ENCODE measurements at places on chromosomes 3 and 15.
A peak's percentile ranks its signal among the peaks of the same experiment; 100 is the strongest.

DNA sequence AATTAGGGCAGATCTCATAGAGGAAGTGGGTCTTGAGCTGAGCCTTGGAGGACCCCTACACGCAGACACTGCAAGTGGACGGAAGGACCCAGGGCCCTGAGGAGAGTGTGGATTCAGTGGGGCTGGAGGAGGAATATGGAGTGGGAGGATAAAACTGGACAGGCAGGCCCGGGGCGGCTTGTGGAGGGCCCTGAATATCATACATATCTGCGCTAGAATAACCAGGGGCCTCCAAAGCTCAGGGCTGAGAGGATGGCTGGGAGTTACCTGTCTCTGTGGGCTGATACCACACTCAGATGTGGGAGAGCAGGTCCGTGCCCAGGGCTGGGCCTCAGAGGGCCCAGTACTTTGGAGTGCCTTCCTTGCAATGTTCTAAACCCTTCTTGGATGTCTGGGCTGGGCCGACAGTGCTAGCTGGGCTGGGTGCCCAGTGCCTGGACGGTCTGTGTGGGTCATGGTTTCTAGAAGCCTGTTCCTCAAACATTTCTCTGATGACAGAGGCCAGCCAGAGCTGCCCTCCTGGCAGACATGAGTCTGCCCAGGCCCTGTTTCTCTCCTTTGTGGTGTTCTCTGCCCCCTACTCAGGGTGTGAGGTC is 29.6 kb downstream of the CHRD start:
- no peak for DNase-seq

DNA sequence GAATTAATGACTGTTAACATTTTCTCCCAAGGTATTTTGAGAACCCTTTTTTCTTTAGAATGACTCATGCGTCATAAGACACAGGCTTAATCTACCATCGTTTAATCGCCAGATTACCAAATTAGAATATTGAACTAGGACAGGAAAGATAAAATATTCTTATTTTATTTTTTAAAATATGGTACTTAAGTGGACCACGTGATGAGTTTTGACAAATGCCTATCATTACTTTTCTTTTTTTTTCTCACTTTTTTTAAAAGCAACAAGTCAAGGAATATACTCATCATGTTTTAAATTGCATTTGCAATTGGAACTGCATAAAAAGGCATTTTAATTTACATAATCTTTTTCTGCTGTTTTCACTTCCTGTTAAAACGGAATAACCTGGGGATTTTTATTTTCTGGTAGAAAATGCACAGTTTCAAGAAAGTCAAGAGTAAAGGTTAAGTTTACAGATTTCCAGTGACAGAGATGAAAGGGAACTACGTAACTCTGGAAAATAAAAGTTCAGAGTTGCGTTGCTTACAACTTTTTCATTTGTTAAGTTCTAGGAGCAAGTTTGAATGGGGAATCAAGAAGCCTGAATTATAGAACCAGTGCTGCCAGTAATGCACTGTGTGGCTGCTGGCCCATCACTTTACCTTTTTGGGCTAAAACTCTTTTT is 23.6 kb downstream of the SIAH2 start:
- no peak for DNase-seq

GRCh38 chr15:80081390-80081789 is 21.9 kb downstream of the ZFAND6 start:
- no peak for DNase-seq

GRCh38 chr3:154132777-154133375 is 11.7 kb downstream of the ARHGEF26 start:
- no peak for DNase-seq

- no peak for DNase-seq
These were observed 5.1 kb upstream of the SLC27A2 start for GRCh38 chr15:50176869-50177268.

DNA sequence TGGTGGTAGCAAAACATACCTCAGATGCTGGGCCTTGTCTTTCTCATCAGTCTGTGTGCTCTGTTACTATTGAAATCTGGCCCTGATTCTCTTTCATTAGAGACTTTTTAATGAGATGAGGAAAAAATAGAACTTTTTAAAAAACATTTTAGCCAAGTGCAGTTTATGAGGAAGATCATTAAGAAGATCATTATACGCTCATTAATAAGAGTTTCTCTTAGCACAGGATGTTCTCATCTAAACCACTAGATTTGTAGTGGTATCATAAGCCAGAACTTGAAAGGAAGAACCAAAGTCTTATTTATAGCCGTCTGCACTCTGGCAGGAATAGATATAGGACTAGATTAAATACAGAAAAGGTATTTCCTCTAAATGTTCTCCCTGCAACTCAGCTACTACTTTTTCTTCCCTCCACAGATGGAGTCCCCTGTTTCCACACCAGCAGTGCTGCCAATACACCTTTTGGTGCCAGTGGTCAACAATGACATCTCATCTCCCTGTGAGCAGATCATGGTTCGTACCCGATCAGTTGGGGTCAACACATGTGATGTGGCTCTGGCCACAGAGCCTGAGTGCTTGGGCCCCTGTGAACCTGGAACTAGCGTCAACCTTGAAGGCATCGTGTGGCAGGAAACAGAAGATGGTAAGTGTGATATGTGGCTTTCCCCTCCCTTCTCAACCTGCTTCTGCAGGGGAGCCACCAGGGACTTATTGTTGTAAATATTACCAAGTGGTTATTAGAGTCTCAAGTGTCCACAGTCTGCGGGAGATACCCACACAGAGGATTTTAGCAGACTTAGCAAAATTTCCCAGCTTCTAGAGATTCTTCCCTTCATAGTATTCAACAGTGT is 152.8 kb downstream of the RBPMS2 start:
- peak; percentile 25 for DNase-seq

DNA sequence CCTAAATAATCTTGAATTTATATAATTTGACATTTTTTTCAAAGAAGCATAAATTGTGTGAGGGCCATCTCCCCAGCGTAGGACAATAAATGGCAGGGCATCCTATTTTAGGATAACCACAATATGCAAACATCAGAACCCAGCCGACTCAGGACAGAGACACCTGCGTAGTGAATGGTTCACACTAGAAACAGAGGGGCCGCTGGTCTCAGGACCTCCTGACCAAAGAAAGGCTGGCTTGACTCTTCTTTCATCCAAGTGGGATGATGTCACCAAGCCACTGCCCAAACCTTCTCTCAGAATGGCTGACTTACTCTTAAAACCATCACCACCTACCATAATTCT is 162.1 kb downstream of the FOXP1 start:
- DNase-seq, result no peak

DNA sequence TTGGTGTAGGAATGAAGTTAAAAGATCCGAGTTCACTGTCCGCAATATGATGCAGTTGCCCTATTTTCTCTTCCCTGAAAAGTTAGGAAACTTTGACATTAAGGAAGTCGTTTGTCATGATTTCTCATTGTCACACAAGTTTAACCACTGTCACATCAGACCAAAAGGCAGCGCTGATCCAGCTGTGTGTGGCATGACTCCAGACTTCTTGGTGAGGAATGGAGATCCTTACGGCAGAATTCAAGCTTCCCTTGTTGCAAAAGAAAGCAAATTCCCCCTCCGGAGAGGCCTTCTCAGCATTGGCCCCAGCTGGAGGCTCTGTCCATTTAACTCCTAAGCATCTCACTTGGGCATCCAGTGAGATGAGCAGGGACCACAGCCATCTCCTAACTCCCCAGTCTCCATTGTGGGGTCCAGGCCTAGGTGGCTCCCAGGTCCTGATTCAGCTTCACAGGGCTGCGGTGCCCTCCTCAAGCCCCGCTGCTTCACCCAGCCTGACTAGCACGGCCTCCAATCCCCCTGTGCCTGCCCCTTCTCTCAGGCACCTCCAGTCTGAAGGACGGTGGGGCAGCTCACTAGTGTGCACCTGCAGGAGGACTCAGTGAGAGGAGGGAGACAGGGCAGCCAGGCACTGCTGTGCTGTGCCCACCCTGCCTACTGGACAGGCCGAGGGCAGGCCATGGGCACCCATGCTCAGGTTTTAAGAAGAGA is 159.5 kb downstream of the CHSY1 start:
- DNase-seq, result no peak

- DNase-seq, result no peak
These were observed 92.6 kb upstream of the ARRDC4 start for GRCh38 chr15:97867870-97868269.

- no peak for DNase-seq
These were observed 29.8 kb downstream of the IRAK2 start for GRCh38 chr3:10194328-10195071.

DNA sequence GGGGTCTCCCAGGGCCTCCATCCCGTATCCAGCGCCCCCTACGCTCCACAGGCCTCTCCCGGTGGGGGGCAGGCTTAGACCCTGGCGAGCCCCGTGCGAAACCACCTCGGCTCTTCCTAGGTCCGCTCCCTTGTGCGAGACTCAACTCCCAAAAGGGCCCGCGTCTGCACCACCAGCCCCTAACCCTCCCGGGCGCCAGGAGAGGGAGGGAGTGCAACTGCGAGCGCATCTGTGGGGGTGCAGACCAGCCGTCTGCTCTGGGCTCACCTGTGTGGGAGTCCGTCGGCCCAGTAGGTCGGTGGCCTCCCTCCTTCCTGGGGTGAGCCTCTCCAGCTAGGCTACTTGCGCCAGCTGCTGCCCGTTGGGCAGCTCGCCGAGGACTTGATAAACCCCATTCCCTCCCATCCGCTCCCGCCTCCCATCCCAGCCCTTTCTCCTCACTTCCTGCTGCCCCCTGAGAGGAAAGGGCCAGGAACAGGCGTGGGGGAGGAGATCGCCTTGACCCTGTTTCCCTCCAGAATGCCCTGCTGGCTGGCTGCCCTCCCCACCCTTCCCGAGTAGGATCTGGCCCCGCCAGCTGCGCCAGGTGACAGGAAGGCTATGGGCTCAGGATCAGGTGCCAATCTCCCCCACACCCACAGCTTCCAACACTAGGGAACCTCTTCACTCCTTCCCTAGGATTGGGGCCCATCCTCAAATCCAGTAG is at the start of gene HYAL2:
Gene HYAL2, minus strand, starts transcription at position 360 of the 706 bp plus-strand sequence. CDS start 2,256 bp downstream, outside the sequence.
- no peak for DNase-seq

GRCh38 chr15:29226436-29227208 is 43.0 kb downstream of the NSMCE3 start:
- no peak for DNase-seq

- no peak for DNase-seq
These were observed 70.0 kb downstream of the PGPEP1L start for GRCh38 chr15:98937413-98938104.

GRCh38 chr15:49436751-49437150 is 13.7 kb downstream of the FGF7 start:
- DNase-seq, result no peak

DNA sequence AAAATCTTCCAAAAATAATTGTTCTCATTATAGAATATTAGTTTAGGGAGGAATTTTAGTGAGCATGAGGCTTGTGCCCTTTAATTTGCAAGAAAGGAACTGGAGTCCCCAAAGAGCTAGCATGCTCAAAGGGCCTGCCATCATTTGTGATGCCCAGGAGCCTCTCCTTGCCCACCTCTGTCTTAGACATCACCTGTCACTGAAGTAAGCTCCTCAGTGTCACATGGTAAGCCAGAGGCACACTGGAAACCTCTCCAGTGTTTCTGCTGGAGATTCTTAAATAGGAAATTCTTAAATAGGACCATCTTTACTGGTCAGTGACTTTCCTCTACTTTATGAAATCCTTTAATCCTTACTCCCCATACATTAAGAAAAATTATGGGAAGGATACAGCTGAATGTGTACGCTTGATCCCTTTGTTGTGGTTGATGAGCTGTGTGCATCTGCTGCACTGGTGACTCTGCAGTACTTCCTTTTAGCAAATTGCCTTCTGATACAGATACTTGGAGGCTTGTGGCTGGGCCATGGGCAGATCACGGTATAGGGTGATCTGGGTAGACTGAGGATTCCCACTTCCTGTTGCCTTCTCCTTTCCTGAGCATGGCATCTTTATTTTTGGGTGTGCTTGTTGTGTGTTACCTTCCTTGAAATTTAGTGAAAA is 197.4 kb downstream of the KLHL25 start:
- DNase-seq, result no peak

GRCh38 chr15:90829942-90830440 is 38.4 kb upstream of the FURIN start:
- no peak for DNase-seq

GRCh38 chr3:108389372-108389771 is 93.0 kb downstream of the HHLA2 start:
- no peak for DNase-seq

DNA sequence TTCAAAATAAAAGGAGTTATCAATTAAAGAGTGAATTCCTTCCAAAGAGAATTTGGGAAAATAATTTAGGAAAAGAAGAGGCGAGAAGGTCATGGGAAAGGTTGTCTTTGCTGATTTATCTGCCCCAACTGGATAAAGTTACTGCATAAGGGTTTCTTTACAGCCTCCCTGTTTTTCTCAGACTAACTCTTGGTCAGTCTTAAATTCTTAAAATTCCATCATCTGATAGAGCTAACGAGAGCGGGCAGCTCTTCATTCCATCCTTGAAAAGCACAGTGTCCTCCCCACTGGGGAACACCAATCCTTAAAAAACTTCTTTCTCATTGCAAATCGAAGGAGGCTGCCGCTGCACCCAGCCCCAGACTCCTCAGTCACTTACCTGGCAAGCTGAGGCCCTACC is 107.2 kb downstream of the PGPEP1L start:
- DNase-seq, result no peak

DNA sequence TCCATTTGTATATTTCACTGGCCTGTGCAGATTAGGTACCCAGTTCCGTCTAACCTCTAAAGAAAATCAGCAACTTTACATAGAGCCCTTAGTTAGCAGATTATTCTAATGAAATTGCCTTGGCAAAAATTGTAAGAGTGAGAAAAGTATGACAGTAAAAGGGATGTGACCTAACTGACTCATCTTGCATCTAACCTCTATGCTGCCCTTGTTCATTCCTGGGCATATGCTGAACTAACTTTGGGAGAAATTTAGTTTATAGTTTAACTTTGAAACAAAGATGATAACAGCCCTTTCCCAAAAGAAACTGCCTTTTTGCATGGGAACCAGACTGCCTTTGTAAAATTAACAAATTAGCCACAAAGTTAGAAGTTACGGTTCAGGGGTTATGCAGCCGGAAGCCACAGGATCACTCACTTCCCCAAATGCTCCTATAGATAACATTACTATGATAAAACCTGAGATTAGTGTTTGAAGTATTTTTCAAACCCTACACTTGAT is 839.8 kb upstream of the ALCAM start:
- DNase-seq, result no peak

- DNase-seq, result no peak
These were observed 25.9 kb downstream of the GALNT15 start for GRCh38 chr3:16200411-16200810.

DNA sequence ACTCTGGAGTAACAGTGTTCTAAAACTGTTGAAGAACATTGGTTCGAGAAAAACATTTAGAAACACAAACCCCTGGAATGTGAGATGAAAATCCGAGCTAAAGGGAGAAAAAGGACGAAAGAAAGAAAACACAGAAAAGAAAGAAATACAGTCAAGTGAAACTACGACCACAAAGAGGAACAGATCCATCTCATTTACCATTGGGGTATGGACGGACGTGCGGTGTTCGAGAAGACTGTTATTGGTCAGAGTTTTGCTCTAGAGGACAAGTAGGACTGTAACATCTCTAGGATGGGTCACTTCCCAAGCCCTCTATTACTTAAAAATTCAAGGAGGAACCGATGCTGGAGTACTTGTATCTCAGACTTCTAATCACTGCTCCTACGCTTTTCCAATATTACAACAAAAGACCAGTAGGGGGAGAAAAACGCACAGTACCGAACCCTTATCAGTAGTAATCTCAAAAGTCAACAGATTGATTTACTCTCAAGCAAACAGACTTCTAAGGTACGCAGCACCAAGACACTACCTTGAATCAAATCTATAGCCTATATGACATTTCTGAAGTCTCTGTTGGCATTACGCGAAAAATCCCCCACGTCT is 1.1 kb upstream of the PIK3CA start:
- no peak for DNase-seq

- DNase-seq, result no peak
These were observed 9.0 kb downstream of the ZNF148 start for GRCh38 chr3:125366132-125366531.
